ENCODE measurements at places on chromosomes 5 and 9.

DNA sequence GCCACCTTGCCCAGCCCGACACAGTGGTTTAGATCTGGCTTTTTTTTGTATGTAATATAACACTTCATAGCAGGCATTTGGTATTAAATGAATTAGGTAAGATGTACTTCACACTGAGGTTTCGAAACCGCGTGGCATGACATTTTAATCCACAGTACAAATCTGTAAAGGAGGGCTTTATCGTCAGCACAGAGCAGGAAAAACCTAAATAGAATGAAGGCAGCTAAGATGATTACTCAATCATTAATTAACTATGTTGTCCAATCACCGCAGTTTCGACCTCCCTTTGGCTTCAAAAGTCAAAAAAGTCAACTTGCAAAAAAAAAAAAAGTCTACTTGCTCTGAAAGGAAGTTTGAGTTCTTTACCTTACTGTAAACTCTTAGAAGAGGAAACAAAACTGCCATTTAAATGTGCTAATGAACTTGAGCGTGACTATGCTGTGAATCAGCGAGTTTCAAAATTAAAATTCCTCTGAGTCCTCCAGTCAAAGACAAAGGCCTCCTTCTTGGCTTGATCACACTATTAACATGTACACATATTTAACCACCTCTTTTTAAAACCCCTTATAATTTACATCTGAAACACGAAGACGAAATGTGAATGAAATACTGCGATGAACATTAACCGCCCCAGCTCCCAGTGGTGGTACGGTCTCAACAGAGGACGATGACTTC, 698 bp upstream of the SEC24A start:
- no peak for DNase-seq

DNA sequence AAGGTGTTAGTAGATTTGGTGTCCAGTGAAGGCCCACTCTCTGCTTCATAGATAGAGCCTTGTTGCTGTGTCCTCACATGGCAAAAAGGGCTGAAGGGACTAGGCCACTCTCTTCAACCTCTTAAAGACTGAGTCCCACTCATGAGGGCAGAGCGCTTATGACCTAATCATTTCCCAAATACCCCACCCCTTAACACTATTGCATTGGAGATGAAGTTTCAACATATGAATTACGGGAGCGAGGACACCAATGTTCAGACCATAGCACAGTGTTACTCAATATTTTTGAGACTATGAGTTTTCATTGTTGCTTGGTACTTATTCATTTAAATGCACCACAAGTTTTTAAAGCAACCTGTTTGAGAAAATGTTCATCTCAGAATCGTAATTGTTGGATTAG, 8.8 kb upstream of the OTULINL start:
- DNase-seq: no peak

DNA sequence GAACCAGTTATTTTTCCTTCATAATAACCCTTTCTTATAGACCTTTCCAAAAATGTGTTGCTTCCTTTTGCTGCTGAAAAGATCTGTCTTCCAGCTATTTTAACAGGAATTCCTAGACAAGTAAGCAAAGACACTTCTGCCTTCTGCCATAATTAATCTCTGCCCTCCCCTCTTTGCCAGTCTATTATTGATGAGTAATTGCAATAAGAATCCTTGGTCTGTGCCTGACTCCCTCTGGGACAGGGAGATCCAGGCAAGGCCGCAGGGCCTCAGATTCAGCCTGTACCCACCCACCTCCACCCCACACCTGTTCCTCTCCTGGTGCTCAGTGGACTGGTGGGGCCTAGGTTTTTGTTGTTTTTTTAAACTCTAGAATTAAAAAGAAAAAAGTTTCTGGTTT, 8.3 kb downstream of the FOXD1 start:
- no peak for DNase-seq

DNA sequence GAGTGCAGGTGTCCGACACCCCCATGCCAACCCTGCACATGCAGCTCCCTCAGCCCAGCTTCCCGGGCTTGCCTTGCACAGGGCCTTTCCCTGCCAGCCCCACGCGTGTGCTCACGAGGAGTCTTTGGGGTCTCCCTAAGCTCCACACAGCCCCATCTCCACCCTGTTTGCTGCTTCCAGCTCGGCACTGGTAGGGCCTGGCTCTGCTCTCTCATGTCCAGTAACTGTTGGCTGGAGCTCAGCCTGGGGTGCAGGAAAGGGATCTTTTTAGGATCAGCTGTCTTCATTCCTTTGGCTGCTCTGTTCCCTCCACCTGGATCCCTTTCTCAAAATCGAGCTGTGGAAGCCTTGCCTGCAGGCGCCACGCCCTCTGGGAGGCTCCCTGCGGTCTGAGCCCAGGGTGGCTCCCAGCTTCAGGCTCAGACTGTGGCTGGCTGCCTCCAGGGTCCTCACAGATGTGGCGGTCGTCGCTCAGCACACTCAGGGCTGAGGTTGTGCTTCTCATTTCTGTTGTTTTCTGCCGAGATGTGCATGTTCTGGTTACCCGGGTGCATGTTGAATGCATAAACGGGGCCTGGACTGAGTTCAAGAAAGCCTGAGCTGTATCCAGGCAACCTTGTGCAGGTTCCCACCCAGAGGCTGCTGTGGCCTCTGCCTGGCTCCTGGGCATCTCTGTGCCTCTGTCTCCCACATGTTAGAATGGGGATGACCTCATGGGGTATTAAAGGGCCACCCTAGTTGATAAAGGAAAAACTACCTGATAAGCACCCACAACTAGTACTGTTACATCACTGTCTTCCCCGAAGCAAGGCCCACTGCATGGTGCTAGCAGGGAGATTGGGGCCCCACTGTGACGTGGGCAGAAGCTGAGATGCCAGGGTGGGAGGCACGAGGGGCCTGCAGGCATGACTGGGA, 4.3 kb downstream of the CACNA1B start:
- DNase-seq: no peak

- no peak for DNase-seq
These were observed 28.4 kb upstream of the CSNK1G3 start for GRCh38 chr5:123483446-123484077.

DNA sequence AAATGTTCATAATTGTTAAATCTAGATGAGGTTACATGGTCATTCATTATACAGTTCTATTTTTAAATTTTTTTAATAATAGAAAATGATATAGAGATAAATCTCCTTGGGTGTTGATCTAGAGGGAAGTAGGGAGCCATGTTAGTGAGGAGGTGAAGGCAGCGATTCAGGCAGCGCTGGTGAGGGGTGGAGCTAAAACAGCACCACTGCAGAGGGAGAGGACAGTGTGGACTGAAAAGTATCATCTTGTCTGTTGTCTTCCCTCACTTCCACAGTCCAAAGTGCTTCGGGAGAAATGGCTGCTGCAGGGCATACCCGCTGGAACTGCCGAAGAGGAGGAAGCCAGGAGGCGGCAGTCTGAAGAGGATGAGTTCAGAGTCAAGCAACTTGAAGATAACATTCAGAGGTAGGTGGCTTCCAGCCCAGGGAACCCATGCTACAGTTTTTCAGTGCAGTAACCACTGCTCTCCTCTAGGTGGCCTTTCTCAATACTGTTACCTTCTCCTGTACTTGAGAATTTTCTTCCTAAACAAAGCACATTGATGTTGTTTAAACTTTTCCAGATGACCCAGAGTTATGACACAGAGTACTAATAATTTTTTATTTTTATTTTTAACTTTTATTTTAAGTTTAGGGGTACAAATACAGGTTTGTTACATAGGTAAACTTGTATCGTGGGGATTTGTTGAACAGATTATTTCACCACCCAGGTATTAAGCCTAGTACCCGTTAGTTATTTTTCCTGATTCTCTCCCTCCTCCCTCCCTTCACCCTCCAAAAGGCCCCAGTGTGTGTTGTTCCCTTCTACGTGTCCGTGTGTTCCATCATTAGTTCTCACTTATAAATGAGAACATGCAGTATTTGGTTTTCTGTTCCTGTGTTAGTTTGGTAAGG, 100.5 kb downstream of the PALM2AKAP2 start:
- peak; percentile 34 for DNase-seq

DNA sequence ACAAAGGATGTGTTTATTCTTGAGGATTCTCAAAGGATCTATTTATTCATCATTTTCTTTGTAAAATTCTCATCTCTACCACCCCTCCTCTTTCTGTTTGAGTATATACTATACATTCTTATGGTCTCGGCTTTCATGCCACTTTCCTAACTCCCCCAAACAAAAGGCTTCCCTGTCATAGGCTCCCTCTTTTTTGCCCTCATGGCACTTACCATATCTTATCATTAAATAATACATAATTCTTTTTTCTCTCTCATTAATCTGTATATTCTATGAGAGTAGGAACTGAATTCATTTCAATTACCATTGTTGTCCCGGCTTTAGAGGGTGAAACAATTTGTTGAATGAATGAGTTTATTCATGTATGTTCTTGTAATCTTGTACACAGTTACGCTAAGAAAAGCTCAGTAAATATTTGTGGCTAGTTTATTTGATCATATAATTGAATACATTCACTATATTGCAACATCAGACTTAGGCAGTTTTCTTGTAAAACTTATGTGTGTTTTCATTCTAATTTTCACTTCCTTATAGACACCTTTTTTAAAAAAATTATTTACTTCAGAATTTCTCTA, 254.6 kb downstream of the EDIL3 start:
- no peak for DNase-seq

- DNase-seq: no peak
These were observed 2.1 kb upstream of the IFT74 start for GRCh38 chr9:26954050-26954508.

DNA sequence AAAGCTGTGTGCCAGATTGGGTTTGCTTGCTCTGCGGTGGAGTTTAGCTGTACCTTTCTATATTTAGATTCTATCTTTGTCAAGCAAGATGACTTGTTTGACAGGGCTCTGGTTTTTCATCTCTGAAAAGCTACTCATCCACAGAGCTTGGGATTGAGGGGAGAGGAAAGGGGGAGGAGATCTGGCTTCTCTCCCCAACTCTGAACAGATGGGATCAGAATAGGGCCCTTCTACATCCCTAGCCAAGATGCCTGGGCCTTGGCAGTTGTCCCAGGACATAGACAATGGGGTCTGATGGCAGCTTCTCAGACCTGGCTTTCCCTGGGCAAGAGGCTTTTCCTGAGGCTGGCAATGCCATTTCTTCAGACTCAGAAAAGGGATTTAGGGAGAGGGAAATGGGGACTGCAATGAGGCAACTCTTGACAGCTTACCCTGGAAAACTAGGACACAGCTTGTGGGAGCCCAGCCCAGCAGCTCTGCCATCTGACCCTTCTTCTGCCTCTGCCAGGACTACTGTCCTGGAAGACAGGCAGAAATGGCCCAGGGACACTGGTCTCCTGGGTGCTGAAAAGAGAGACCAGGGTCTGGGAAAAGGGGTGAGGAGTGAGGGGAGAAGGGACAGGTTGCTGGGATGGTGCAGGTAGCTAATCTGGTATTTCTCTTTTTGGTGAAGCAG, 50.2 kb upstream of the ASTN2 start:
- no peak for DNase-seq

DNA sequence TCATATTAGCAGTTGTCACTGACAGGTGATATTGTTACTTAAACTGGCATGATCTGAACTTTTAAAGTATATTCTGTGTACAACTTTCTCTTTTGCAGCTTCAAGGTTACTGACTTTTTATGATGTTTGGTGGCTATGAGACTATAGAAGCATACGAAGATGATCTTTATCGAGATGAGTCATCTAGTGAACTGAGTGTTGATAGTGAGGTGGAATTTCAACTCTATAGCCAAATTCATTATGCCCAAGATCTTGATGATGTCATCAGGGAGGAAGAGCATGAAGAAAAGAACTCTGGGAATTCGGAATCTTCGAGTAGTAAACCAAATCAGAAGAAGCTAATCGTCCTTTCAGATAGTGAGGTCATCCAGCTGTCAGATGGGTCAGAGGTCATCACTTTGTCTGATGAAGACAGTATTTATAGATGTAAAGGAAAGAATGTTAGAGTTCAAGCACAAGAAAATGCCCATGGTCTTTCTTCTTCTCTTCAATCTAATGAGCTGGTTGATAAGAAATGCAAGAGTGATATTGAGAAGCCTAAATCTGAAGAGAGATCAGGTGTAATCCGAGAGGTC, 5.9 kb downstream of the ZCCHC7 start:
- DNase-seq: no peak

GRCh38 chr5:36041537-36041845, 25.2 kb downstream of the UGT3A2 start:
- DNase-seq: no peak

DNA sequence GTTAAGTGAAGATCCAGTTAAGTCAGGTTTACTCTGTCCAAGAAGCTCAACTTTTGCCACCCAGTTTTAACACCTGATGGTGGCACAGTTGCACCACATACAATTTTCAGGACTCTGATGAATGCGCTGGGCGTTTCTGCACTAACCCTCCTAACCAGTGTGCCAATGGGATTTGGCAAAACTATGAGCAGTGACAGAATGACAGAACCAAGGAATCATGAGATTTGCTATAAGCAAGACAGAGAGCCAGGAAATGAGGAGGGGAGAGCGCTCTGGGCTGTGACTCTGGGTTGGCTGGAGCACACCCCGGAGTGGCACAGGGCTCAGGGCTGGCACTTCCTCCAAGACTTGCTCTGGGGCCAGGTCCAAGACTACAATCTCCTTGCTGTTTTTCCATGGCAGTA, 84.1 kb downstream of the SH3PXD2B start:
- DNase-seq: no peak

GRCh38 chr9:7640231-7640630, 159.3 kb downstream of the DMAC1 start:
- DNase-seq: no peak

DNA sequence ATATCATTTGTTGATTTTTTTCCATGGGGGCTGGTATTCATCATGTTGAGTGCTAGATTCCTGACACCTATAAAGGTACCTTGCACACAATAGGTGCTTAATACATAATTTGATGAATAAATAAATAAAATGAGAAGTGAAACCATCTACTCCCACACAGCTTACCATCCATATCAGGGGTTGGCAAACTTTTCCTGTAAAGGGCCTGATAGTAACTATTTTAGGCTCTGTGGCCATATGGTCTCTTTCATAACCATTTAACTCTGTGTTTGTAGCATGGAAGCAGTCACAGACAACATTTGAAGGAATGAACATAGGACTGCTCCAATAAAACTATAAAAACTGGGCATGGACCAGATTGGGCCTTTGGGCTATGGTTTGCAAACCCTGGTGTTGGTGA, 100.3 kb downstream of the GCNT1 start:
- DNase-seq: no peak

GRCh38 chr9:36725777-36726356, 153.2 kb downstream of the MELK start:
- no peak for DNase-seq

- DNase-seq: no peak
These were observed 6.1 kb upstream of the TMEM252 start for GRCh38 chr9:68546596-68547390.

GRCh38 chr5:110844251-110844650, 105.4 kb downstream of the SLC25A46 start:
- no peak for DNase-seq

DNA sequence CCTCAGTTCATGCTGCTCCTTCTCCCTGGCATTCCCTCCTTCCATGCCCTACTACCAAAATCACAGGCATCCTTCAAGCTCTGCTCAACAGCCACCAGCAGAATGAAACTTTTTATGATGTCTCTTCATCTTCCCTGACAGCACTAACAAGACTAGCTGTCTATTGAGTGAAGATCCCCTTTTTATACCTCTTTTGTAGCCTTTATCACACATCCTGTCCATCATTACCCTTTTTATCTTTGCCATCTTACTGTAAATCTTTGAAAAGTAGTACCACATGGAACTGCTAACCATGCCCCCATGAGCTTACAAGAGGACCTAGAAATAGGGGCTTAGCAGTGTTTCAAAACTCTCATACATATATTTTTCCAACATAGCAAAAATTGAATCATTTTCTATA, 10.8 kb upstream of the ADRB2 start:
- no peak for DNase-seq

- no peak for DNase-seq
These were observed 577.9 kb downstream of the ISL1 start for GRCh38 chr5:51961154-51961562.

- no peak for DNase-seq
These were observed 808.2 kb downstream of the BRINP1 start for GRCh38 chr9:118561051-118561450.
